ENCODE measurements at places on chromosomes 2 and 18.
A peak's percentile ranks its signal among the peaks of the same experiment; 100 is the strongest.

DNA sequence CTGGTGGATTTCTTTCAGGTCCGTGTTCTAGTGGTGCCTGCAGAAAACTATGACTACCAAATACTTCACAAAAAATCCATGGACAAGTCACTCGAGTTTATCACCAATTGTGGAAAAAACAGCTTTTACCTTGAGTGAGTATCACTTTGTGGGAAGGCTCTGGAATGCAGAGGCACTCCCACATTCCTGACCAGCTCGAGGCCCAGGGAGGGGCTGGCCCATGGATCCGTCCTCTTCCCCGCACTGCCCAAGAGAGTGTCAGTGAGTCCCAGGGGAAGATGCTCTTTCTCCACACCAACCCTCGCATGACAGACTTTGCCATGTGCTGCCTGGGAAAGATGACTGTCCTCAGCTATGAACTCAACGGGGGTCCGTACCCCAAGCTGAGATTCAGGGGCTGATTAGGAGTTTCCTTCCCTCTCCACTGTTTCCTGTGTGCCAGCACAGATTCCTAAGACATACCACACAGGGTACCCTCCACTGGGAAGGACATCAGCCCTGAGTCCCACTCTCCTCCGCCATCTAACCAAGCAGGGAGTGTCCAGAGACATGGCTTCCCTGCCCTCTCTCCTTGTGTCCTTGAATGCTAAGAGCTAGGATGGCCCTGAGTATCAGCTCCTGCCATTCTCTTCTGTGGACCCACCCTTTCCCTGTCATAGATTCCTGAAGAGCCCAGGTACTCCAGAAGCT is 155.9 kb downstream of the LAMA3 start:
- DNase-seq = no peak

- no peak for DNase-seq
Observed at GRCh38 chr2:100959225-100959880, 42.7 kb upstream of the RPL31 start.

GRCh38 chr2:113070606-113070975 is 2.8 kb downstream of the IL1F10 start:
- no peak for DNase-seq

- no peak for DNase-seq
Observed at GRCh38 chr2:107525406-107525805, 301.3 kb upstream of the RGPD4 start.

DNA sequence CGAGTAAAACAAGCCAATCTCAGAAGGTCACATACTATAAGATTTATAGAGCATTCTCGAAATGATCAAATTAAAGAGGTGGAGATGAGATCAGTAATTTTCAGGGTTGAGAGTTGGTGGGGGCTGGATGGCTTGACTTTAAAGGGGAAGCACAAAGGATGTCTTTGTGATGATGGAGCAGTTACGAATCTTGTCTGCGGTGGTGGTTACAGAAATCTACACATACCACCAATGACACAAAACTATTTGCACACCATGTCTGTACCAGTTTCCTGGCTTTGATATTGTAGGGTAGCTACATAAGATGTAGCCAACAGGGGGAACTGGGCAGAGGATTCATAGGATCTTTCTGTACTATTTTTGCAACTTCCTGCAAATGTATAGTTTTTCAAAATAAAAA is 190.6 kb upstream of the SMIM21 start:
- DNase-seq = no peak

DNA sequence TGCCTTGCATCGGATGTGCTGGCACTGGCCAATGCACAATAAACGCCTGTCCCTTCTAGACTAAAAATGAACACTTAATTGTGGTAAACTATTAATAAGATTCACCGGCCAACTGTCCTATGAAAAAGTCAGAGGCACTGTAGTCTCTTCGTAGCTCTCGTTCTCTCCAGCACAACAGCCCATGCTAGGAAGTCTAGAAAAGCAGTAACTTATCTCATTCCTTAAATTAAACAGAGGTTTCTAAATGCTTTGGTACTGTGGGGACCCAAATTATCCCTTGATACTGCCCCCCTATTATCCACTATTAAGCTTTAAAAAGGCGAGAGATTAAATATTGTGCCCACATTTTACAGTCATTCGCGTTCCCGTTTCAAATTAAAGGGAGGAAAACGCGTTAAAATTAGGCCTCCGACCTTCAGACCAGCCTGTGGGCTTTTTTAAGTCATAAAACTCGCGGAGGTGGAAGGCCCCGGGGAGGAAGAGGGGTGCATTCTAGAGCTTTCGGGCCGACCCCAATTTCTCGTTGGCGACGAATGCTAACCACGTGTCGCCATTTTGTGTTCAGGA is 1.5 kb upstream of the PCBP1 start:
- DNase-seq = peak; percentile 68

DNA sequence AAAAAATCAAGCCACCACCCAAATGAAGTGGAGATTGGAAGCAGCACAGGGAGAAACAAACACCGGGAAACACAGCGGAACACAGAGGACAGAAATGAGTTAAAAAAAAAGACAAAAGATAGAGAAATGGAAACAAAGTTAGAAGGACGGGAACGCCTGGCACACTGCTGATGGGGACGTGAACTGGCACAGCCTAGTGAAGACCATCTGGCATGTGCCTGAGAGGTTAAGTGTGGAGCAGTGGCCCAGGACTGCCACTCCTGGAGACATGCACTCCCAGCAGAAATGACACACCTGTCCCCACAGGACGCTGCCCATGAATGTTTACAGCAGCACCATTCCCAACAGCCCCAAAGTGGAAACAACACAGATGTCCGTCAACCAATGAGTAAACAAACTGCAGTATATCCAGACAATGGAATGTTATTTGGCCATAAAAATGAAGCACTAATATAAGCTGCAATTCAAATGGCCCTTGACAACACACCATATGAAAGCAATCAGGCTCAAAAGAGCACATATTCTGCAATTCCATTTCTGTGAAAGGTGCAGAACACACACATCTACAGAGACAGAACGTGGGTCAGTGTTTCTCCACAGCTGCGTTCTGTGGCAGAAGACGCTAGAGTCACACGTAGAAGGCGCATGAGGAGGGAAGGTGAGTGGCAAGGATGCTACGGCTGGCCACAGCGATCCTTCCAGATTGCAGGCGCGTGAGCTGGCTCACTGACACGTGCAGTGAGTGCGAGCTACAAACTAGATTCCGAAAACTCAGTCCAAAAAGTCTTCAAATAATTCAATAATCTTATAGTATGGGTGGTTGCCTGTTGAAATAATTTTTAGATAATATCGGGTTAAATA is 24.6 kb downstream of the THAP4 start:
- DNase-seq = no peak

DNA sequence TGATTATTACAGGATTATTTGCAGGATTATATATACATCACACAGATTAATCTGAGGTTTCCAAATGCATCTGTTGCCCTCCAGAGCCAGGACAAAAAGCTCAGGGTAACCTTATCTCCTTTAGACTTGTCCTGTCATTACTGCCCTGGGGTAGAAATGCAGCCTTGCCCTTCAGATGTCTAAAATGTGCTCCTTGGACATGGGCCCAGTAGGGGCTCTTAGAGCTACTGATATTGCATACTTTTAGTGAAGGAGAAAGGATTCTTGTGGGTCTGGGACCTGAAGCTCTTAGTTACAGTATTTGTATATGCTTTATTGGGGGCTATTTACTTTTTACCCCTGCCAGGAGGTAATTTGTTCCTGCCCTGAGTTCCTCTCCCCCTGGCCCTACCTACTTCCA is 56.1 kb downstream of the PRKRA start:
- no peak for DNase-seq

DNA sequence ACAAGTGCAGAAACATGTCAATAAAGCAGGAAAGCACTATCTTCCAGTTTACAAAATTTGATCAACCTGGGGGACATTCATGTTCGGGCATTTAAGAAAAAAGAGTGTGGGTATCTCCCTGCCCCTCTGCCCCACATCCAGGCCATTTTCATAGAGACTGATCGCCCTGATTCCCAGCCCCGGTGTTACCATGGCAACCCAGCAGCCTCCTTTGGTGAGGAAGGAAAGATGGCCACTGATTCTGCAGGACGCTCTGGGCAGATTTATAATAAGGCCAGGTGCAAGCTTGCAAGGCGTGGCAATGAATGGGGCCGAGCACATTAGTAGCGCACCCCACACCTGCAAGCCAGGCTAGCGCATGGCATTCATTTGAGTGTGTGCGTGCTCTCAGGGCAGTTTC is 36.7 kb upstream of the ARL4C start:
- no peak for DNase-seq

DNA sequence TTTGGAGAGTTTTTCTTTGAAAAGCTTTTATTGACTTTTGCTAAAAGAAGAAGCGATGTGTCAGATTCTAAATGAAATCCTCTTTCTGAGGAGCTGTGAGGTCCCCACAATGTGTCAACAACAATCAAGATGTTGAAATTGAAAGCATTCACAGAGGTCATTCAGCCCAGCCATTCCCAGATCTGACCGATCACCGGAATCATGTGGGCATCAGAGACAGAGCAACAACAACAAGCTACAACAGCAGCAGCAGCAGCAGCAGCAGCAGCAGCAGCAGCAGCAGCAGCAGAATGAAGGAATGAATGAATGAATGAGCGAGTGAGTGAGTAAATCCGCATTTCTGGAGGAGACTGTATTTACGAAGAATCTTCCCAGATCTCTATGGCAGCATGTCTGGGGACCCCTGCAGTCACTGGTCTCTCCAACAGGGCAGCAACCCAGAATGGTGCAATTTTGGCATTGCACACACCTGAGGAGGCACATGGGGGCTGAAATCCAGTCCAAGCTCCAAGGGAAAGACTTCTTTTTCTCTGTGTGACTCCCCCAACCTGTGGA is 299.0 kb downstream of the MYCN start:
- DNase-seq = peak; percentile 1

DNA sequence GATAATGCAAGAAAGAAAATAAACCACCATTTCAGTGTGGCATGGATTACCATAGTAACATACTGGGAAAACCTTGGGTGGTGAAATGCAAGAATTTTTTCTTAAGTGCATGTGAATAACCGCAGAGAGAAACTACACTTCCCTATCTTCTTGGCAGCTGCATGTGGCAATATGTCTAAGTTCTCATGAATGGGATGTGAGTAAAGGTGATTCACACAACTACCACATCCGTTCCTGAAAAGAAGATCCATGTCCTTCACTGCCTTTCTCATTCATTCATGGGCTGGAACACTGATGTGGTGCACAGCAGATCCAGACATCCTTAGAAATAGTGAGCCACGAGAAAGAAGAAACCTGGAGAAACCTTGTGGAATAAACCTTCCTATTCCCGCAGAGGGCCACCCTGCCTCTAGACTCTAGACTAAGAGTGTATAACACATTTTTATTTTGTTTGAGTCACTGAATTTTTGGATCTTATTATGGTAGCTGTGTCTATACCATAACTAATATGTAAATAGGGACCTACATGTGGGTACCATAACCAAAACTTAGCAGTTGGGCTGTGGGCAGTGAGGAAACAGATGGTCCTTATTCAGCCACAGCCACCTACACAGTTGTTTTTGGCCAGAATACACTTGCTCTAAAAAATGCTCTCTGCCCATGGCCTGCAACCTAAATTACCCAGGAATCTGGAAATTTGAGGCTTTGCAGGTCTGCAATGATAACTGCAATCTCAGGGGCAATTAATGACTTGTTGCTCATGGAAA is 573.3 kb downstream of the LRP1B start:
- no peak for DNase-seq

- no peak for DNase-seq
Observed at GRCh38 chr2:135512099-135512498, 18.9 kb downstream of the ZRANB3 start.

DNA sequence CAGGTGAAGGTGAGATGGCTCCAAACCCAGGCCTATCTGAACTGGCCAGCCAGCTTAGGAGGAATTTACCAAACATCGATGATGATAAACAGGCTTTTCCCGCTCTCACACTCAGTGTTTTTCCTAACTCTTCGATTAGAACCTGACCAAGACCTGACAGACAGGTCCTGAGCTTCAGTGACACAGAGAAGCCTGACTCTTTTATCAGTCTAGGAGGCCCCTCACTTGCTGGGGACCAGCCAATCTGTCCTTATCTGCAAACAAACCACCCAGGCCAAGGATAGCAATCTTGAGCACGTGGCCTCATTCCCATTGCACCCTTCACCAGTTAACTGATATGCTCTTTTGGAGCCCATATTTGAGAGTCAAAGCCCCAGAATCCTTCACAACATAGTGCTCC is 1.9 kb upstream of the ITSN2 start:
- DNase-seq = peak; percentile 45

DNA sequence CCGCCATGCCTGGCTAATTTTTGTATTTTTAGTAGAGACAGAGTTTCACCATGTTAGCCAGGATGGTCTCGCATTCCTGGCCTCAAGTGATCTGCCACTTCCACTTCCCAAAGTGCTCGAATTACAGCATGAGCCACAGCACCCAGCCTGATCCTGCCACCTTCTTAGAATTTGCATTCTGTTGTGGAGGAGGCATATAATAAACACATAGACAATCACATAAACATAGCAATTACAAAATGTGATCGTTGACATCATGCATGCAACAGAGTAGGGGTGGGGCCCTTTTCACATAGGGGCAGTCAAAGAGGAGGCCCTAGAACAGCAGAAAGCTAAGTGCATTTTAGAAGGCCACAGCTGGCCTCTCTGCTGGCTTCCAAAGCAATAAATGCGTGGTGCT is 39.9 kb upstream of the TSPYL6 start:
- no peak for DNase-seq

- DNase-seq = no peak
Observed at GRCh38 chr18:51724790-51725721, 527.6 kb upstream of the MEX3C start.

- DNase-seq = no peak
Observed at GRCh38 chr2:88160517-88160916, 9.6 kb upstream of the THNSL2 start.

GRCh38 chr2:71276311-71277146 is 49.6 kb upstream of the PAIP2B start:
- peak; percentile 95 for DNase-seq

GRCh38 chr2:49164729-49165128 is 10.4 kb upstream of the FSHR start:
- DNase-seq = no peak

DNA sequence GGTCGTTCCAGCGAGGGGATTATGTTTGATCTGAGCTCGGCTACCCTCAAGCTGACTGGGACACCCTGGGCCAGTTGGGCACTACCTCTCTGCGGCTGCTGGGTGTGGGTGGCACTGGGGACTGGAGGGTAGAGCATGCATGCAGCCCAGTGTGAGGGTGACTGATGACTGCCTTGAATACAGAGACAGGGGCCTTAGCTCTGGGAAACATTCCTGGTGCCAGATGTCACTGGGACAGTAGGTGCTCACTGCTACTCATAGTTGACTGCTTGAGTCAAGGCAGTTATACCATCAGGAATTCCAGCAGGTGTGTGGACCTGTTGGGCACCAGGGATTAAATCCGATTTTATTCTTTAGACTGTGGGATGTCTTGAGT is 33.6 kb upstream of the ATP6V1B1 start:
- DNase-seq = no peak

GRCh38 chr2:223815186-223815883 is 22.0 kb downstream of the AP1S3 start:
- DNase-seq = no peak

GRCh38 chr2:86598966-86599365 is 24.7 kb downstream of the RNF103 start:
- no peak for DNase-seq

GRCh38 chr18:75211002-75211621 is 515 bp downstream of the TSHZ1 start:
- DNase-seq = peak; percentile 77

GRCh38 chr2:105144152-105144940 is 97.2 kb upstream of the GPR45 start:
- DNase-seq = no peak
